ENCODE measurements at places on chromosomes 12 and 14.

DNA sequence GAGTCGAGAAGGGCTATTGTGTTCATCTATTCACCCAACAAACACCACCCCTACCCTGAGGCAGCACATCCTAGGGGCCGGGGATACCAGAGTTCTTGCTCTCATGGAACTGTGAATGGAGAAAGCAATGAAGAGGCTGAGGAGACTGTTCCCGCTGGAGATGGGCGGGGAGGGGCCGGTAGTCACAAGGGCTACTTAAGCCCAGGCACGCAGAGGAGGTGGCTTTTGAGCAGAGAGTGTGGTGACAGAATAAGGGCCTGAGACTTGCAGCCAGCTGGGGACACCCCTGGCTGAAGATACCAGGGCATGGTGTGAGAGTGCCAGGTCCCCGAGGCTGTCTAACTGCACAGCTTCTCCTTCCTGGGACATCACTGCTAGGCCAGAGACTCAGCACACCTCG, 114.1 kb upstream of the EVL start:
- DNase-seq: no peak

- no peak for DNase-seq
Measured at GRCh38 chr12:107025671-107026070, 38.7 kb upstream of the MTERF2 start.

- no peak for DNase-seq
Measured at GRCh38 chr12:3288690-3289089, 202.3 kb upstream of the PRMT8 start.

DNA sequence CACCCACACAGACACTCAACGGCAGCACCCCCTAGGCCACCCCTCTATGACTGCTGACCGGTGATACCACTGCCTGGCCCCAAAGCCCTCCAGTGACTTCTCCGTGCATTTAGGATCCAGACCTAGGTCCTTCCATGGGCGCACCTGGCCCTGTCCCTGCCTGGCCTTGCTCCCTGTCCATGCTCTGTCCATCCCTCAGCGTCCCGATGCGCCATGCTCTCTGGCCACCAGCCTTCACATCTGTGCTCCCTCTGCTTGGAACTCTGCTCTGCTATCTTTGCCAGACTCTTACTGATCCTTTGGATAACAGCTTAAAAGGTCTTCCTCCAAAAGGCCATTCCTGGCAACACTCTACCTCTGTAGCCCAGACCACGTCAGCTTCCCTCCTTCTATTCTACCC, 25.4 kb upstream of the HDAC7 start:
- no peak for DNase-seq

GRCh38 chr14:78605025-78605762, 435.0 kb downstream of the NRXN3 start:
- no peak for DNase-seq

DNA sequence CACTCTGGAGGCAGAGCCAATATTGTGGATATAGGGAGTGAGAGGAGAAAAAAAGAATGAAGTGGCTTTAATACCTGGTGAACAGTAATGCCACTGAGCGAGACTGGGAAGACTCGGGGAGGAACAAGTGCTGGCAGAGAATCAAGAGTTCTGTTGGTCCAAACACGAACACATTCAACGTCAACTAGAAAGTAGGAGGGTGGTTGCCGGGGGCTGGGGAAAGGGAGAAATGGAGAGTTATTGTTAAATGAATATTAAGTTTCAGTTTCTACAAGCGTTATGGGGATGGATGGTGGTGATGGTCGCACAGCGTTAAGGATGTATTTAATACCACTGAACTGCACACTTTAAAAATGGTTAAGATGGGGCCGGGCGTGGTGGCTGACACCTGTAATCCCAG, 2.8 kb downstream of the SPRING1 start:
- DNase-seq: no peak

GRCh38 chr12:94271351-94271750, 123.0 kb downstream of the PLXNC1 start:
- DNase-seq: no peak

DNA sequence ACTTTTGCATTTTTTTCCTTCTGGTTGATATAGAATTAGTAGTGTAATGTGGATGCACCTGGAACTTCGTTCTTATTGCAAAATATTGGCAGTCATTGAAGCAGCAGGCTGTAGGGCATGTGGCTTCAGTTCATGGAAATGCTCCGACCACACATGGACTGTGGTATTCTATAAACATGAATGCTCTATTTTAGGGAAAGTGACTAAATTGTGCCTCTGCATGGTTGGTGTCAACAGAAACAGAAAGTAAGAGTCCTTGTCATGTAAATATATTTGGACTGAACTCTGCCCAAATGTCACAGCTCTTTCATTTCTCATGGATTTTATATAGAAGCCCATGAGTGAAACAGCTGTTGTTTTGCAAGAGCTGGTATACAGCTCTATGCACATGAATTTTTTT, 917.0 kb downstream of the LRFN5 start:
- no peak for DNase-seq

DNA sequence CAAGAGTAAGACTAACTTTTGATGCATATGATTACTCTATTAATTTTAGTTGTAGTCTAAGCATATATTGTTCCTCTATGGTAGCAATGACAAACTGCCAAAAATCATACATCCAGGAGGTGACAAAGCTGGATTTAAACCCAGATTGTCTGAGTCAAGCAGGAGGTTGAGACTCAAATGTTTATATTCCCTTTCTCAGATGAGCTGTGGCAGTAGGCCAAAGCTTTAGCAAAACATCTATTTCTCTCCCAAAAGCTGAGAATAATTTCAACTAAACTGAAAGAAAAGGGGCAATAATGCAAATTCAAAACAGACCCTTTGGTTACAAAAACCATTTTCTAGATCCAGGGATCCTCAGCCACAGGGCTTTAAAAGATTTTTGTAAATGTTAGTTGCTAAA, 173.6 kb downstream of the SEC23A start:
- no peak for DNase-seq

- DNase-seq: no peak
Measured at GRCh38 chr12:112115259-112116045, 6.9 kb upstream of the NAA25 start.

Measured in activated CD4-positive, CD25-positive, alpha-beta regulatory T cell (primary cell).